ENCODE measurements at places on chromosomes 3 and 15.

DNA sequence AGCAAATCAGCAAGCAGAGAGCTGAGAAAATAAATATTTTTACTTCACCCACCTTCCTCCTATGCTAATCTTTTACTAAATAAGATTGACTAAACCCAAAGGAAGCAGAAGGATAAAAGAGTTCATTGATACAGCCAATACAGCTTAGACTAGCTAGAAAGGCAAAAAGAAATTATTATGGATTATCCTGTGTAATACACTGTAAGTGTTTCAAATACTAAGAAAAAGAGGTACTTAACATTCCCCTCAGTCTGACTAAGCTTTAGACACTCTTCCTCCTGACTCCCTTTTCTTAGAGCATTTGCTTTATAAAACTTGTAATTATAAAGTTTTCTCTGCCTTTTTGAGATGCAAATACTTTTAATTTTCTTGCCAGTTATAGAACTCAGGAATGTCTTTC lies 848.9 kb upstream of the CADM2 start:
- DNase-seq = no peak

DNA sequence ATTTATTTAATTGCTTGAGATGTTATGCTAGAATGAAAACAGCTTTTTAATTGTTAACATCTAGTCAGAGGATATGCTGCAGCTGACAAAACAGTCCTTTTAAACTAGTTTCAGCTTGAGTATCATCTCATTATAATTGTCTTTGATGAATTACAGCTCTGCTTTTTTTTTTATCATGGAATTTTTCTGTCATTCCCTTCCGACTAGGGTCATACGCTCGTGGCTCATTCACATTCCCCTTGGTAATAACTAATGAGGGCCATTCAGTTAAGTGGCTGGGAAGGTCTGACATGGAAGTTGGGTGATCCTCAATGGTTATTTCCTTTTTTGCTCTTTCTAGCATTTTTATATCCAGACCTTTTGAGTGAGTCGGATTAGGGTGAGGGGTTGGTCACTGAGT lies 77.0 kb downstream of the PGPEP1L start:
- no peak for DNase-seq

GRCh38 chr15:69126054-69126469 lies 34.4 kb upstream of the GLCE start:
- DNase-seq = no peak

DNA sequence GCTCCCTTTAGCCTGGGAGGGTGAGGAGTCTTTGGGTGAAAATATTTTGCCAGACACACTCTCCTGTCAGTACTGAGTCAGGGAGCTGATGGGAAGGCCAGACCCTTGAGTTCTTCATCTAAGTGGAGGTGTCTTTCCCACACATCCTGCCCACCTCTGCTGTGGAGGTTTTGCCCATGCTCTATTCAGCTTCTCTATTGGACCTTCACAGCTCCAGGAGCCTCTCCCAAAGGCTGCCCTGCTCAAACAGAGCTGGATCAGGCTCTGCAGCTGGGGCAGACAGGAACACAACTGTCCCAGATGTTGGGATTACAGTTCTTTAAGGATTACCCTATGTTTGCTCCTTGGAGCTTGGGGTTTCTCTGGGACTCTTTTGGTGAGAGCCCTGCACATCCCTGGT lies 77.9 kb downstream of the SPSB4 start:
- DNase-seq = no peak

DNA sequence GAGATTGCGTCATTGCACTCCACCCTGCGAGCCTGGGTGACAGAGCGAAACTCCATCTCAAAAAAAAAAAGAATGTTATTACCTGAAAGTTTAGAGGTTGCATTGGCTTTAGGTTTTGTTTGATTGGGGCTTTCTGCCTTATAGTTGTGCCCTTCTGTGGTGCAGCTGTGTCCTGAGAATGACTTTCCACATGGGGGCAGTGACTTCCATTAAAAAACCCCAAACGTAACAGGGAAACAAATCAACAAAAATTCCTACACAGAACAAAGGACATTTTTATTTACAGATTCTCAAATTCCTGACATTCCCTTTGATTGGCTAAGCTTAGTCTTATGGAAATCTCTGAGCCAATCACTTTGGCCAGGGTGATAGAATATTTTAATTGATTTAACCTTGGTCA lies 154.1 kb upstream of the GPR149 start:
- DNase-seq = no peak

- DNase-seq = no peak
Measured at GRCh38 chr3:5116538-5116937, 5.6 kb upstream of the ARL8B start.

GRCh38 chr15:54843006-54843405 lies 353.7 kb downstream of the RSL24D1 start:
- DNase-seq = no peak

DNA sequence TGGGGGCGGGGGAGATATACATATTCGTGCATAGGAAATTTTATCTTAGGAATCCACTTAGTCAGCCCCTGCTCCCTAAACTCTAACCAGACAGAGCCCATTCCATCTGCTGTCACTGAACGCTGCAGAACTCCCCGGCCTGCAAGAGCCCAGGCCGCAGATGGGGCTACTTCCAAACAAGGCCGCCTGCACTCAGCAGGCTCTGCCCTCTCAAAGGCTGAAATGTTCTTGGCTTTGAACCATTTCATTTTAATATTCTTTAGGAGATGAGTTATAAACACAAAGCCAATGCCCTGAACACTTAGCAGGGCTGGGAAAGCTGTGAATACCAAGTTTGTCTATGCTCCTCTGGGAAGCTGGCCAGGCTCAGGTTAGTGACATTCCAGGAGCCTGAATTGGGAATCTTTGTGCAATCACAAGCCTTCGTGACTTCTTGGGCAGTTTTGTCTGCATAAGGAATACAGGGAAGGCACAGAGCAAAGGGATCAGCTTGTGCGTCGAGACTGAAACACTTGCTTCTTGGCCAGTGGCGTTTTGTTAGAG lies 65.0 kb downstream of the SYNM start:
- no peak for DNase-seq

- DNase-seq = no peak
Measured at GRCh38 chr3:134361162-134361835, 12.9 kb downstream of the AMOTL2 start.

DNA sequence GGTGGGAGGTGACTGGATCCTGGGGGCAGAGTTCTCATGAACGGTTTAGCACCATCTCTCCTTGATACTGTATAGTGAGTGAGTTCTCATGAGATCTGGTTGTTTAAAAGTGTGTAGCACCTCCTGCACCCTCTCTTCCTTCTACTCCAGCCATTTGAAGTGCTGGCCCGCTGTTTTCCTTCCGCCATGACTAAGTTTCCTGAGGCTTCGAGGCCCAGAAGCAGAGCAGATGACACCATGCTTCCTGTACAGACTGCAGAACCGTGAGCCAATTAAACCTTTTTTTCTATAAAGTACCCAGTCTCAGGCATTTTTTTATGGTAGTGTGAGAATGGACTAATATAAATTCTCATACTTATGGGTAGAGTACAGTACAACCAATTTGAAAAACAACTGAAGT lies 123.6 kb upstream of the BHLHE40 start:
- DNase-seq = no peak

DNA sequence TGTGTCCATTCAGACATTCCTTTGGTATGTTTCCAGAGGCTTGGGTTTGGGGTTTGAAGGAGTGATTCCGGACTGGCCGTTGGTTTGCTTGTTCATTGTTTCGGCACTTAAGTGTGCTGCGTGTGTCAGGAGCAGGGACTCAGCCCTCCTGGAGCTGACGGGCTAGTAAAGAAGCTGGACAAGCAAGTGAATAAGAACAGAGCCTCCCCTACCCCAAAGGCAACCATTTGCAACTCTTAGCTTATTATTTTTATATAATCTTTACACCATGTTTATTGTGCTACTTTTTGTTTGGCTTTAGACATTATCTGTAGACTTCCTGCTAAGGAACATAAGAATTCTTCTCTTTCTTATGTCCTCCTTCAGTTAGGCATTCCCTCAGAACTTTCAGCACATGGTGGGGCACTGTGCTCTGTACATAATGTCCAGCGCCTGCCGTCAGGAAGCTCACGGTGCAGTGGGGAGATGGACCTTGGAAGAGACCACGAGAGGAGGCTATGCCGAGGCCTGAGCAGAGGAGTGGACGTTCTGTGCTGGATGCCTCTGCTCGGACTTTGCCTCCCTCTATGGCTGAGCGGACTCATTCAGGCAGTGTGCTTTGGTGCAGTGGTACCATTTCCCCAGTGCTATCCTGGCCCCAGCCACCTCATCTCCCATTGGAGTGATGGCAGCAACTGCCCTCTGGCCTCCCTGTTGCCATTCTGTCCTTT lies 65.4 kb downstream of the EEFSEC start:
- DNase-seq = no peak

GRCh38 chr15:98530570-98530969 lies 117.8 kb upstream of the IGF1R start:
- no peak for DNase-seq

- no peak for DNase-seq
Measured at GRCh38 chr3:9377981-9378380, 15.1 kb downstream of the THUMPD3 start.

GRCh38 chr3:72533591-72534473 lies 314.4 kb downstream of the SHQ1 start:
- no peak for DNase-seq

DNA sequence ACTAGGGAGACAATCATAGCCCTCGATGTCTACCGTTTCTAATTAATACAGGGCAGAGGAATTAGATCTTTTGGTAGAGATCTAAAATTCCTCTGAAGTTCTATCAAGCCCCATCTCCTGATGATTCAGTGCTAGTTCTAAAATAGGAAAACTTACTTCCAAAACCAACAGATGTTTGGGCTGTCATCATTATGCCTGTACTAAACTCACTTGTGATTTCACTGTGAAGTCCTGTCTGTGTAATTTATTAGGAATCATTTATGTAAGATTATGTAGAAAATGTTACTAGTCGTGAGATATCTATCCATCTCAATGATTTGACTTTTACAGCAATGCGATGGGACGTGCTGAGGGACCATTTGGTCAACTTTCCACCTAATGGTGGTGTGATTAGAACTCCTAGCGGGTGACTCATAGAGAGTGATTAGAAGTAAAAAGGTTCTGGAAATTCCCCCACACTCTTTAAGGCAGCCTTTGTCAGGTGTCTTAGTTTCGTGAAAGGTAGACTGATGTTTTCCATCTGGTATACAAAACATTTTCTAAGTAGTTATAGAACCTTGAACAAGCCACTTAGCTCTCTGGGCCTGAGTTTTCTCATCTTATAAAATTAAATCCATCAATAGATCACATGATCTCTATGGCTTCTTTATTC lies 34.2 kb downstream of the LIPC start:
- no peak for DNase-seq

- DNase-seq = no peak
Measured at GRCh38 chr15:92393980-92394308, 263 bp downstream of the ST8SIA2 start.

GRCh38 chr15:71066983-71067382 lies 48.3 kb upstream of the THSD4 start:
- DNase-seq = no peak

DNA sequence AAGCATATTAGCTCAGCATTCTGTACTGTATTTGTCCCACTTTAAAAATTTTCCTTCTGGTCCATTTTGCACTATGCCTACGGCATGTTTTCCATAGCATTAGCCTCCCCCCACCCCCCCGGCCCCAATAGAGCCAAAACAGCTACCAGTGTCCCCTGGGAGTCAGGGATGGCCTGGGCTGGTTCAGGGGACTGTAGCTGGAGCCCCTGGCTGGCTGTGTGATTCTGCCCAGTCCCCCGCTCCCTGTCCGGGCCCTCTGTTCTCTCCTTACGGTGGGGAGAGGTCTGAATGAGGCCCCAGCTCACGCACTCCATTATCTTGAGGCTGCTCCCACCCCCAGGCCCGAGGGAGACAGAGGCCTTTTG lies 70.1 kb downstream of the KLF15 start:
- no peak for DNase-seq

DNA sequence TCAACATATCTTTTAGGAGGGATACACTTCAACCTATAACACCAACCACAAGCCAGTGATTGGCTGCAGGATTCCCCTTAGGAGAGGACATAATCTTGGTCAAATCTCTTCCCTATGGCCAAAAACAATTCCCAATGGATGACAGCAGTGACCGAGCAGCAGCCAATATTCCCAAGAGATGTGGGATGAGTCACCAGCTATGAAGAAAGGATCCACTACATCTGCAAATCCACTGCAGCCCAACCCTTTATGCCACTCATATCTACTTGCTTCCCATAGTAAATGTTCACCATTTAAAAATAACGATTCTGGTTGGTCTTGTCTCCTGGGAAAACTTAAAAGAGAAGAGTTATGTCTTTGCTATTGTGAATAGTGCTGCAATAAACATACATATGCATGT lies 4.5 kb upstream of the IQCF5 start:
- DNase-seq = no peak

DNA sequence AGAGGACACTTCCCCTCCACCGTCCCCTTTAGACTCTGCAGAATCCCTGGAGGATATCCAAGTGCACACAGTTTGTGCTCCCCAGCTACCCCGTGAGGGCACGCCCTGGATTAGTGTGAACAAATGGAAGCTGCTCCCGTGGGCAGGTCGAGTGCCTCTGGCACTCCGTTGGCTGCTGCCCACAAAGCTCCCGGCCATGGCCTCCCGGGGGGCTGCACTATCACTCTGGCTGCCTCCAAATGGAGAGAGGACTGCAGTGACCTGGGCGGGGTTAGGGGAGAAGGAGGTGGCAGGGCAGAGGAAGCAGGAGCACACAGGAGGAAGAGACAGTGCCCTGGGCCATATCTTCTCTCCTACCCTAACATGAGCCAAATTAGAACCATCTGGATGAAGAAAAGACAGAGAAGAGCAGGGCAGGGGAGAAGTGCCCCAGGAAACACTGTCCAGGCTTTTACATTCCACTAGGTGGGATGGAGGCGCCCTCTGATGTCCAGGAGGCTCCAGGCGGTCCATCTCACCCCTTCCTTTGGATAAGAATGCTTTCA lies 29.4 kb upstream of the ACAD9 start:
- DNase-seq = no peak

- DNase-seq = no peak
Measured at GRCh38 chr3:143301031-143301901, 181.7 kb downstream of the CHST2 start.

DNA sequence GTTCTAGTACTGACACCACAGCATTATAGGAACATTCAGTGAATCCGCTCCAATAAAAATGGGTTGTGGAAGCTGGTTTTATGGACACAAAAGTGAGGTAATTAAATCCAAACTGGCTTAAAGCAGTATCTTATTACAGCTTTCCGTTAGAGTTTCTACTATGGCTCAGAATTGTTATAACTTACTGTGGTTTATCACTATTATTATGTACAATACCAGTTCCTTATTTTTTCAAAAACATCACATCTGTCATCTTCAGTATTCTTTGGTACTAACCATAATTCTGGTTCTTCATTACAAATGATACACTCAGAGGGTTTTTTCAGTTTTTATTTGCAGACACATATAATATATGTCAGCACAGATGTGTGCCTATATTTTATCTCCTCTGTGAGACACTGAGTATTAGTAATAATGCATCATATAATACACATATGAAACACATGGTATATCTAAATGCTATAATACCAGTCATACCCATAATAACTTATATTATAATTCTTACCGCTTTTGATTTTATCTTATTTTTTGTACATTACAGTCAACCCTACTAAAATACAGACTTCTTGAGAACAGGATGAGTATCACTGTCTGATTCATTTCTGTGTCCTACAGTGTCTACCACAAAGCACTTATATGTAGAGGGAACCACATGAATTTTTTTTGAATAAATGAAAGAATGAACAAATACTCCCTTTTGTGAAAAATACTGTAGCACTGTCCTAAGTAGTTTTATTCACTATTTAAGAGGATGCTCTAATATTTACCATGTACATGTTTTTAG lies 39.0 kb downstream of the CMSS1 start:
- no peak for DNase-seq

GRCh38 chr3:42746455-42747450 lies 26.3 kb downstream of the CCDC13 start:
- DNase-seq = no peak

- DNase-seq = no peak
Measured at GRCh38 chr3:102078854-102079808, 229.8 kb downstream of the NFKBIZ start.

Measured in urothelium cell line (cell line).